ENCODE measurements at places on chromosomes 13 and 19.

GRCh38 chr19:49496574-49497008 lies 357 bp downstream of the RPS11 start:
- peak; percentile 55 for DNase-seq

DNA sequence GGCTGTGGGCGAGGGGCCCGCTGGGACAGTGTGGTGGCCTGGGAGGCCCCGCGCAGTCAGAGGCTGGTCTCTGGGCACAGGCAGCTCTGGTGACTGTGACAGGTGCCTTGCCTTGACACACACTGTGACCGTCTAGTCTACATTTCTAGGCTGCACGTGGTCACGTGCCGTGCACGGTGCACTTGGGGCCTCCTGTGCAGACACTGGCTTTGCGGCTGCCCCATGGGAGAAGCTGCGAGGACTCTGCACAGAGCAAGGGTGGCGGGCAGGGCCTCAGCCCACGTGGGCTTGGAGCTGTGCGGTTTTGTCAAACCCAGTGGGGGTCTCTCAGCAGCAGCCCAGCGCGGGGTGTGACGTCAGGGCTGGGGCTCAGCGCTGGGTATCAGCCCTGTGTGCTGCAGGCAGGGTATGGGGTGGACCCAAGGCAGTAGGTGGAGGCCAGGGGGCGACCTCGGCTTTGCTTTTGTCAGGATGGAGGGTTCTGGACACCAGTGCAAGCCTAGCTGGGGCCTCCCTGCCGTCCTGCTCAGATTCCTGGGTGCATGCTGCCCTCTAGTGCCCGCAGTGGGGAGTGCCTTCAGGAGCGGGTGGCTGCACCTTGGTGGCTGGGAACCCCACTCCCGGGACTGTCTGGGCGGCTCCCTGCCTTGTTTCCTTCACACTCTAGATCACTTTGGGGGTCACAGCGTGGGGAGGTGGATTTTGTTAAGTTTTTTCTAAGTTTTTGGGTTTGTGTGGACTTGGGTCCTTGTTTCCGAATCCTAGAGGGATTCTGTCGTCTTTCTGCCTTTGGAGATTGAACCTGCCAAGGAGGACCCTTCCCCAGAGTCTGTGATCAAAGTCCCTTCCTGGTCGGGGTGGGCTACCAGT lies 62.6 kb downstream of the KDM4B start:
- DNase-seq, result peak; percentile 78

GRCh38 chr19:5782945-5783919 lies 1.3 kb downstream of the PRR22 start:
- no peak for DNase-seq

- peak; percentile 75 for DNase-seq
Observed at GRCh38 chr13:50584856-50585580, 258.5 kb downstream of the DLEU7 start.

- DNase-seq, result no peak
Observed at GRCh38 chr13:74867460-74867859, 614.5 kb downstream of the TBC1D4 start.

Measured in NCI-H82 (cell line).